ENCODE measurements at places on chromosomes 1 and 21.

- DNase-seq, result no peak
Measured at GRCh38 chr1:207645635-207646081, 725 bp downstream of the CR1L start.

DNA sequence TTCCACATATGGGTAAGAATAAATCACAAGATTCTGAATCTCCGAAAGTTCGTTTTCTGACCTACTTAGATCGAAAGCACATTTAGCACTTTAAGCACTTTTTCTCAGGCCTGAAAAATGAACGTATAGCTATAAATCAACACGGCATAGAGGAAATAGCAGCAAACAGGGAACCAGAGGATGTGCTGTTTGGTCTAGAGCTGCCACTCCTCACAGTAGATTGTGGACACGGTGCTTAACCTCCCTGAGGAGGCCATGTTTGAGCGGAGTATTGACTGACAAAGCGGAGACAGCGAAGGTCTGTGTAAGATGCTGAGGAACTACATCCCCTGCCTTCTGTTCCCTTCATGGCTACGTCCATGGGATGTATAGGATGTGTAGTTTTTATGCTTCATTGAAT lies 452.8 kb upstream of the NCAM2 start:
- DNase-seq, result no peak

GRCh38 chr1:232553809-232554208 lies 76.1 kb downstream of the SIPA1L2 start:
- DNase-seq, result no peak

DNA sequence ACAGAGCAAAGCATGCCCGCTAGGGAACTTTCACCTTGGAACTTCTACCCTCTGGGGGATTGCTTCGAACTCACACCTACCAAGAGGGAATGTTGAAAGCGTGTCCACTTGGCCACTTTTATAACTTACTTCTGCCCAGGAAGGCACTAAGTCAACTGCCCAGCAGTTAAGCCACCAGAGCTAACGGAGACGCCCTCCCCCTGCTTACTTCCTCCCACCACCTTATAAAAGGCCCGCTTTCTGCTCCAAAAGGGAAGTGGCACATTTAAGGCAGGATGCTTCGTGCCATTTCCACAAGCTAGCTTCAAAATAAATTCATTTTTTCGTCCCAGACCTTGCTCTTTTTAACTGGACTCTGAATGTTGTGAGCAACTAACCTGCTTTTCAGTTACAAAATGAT lies 3.2 kb upstream of the AK2 start:
- no peak for DNase-seq

DNA sequence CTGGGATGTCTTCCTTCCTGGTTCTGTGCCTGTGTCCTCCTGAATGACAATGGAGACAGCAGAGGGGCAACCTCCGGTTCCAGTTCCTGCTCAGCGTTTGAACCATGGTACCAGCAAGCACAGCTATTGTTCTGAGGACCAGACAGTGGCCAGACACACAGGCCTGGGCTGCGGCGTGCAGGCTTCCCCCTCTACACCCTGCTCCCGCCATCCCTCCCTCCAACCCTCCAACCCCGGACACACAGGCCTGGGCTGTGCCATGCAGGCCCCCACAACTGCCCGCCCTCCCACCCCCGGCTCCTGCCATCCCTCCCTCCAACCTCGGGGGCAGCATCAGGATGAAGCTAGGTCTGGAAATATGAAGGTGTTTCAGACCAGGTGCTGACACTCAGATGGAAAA lies 5.6 kb upstream of the MEGF6 start:
- DNase-seq, result no peak

DNA sequence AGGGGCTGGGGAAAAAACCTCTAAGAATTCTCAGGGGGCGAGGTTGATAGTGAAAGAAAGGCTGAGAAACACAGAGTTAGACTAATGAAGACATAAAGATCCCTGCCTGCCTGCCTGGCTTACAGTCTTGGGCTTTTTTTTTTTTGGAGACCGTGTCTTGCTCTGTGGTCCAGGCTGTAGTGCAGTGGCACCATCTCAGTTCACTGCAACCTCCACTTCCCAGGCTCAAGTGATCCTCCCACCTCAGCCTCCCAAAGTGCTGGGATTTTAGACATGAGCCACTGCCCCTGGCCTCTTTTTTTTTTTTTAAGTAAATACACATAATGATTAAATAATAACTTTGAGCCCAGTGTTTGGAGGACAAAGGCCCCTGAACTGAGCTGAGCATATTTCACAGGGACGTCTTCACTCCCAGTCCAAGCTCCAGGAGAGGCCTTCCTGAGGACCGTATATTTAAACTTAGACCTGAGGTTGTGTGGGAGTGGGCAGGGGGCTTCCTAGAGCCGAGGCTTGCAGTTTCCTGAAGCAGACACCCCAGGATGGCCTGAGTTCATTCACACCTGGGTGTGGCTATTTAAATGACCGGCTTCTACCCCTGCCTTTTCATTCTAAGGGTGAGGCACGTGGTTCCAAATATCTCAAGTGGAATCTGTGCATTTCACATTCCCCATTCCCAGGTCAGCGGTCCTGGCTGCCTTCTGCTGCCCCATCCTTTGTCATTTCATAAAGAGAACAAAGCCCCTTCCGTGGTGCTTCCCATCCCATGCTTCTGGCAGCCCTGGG lies 16.0 kb upstream of the EFHD2 start:
- DNase-seq, result no peak

- DNase-seq, result no peak
Measured at GRCh38 chr1:181849071-181849470, 212.4 kb downstream of the ZNF648 start.

DNA sequence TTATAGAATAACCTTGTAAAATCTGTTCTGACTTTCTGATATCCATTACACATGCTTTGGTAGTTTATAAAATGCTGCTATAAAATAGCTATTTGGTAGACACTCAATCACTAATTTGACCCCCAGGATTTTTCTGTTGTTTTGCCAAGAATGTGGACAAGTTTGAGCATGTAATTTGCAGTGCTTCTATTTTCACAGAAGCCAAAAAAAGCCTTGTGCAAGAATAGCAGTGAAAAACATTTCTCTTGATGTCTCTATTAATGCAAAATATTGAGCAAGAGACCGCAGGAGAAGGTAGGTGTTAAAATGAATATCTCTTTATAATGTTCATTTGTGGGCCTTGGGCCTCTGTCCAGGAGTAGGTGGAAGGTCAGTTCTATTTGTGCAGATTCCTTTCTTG lies 22.5 kb downstream of the MAP3K7CL start:
- no peak for DNase-seq

GRCh38 chr1:36920371-36920770 lies 113.9 kb downstream of the GRIK3 start:
- DNase-seq, result no peak

DNA sequence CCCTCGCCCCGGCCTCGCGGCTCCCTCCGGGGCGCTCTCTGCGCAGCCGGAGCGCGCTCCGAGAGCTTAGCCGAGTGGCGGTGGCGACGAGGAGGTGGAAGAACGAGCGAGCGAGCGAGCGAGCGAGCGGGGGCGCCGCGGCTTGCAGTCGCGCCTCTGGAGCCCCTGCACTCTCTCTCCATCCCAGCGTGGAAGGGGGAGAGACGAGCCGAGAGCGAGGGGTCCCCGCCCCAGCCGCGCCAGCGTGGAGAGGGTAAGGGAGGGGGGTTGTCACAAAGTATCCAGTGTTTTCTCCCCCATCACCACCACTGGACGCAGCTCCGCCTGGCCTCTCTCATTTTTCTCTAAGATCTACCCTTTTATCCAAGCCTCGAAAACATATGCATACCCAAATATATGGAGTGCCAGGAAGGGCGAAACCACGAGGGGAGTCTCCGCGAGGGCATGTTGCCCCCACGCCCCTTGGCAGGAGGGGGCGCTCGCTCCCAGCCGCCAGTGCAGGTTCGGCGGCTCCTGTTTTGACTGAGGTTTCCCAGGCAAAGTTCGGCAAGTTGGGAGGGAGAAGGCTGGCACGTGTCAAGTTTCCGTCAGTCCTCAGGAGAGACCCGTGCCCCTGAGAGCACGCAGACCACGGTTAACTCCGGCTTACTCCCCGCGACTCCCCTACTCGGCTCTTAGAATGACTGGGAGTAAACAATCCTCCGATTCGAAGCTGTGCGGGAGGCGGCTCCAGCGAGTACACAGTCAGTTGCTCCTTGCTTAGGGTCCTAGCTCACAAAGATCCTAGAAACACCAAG lies 569 bp upstream of the DAB1 start:
- no peak for DNase-seq

GRCh38 chr1:1434131-1434823 lies 1.2 kb upstream of the VWA1 start:
- no peak for DNase-seq

DNA sequence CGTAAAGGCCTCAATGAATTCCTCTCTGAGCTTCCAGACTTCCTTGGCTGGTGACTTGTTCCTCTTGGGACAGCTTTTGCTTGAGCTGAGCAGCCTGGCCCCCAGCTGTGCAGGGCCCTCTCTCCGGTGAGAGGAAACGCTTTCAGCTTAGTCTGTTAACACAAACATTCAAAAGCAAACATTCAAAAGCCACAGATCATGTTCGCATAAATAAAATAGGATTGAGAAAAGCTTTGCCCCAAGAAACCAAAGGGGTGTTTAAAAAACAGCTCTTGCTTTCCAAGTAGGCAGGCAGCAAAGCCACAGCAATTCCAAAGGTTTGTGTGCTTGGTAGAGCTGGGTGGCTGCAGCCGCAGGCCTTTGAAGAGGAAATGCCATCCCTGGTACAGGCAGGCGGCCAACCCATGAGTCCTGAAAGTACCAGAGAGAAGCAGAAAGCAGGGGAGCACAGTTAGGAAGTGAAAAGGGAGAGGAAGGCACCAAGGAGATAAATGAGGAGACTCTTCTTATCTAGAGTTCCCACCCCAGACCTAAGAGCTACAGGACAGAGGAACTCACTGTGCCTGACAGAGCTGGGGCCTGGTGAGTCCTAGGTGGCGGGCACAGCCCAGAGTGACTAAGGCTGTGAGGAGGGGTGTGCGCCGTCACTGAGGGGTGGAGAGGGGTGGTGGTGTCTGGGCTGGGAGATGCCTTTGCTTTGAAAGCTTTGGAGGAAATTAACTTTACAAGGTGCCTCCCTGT lies 48.4 kb downstream of the CCN1 start:
- DNase-seq, result no peak

- no peak for DNase-seq
Measured at GRCh38 chr1:22064751-22065402, 12.4 kb downstream of the CDC42 start.

- DNase-seq, result no peak
Measured at GRCh38 chr1:205244384-205244783, 16.6 kb downstream of the TMCC2 start.

DNA sequence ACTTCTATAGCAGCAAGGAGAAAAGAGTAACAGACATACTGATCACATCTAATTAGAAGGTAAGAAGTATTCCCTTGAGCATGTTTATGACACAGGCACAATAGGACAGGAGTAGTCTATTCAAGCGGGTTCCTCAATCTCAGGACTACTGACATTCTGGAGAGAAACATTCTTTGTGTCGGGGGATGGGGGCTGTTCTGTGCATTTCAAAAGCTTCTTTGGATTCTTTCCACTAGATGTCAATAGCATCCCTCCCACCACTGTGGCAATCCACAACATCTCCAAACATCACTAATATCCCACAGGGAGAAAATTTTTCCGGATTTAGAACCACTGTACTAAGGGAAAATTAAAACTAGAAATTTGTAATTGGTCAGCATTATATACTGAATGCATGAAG lies 56.9 kb downstream of the ADAMTS5 start:
- no peak for DNase-seq

GRCh38 chr1:9900142-9901043 lies 9.7 kb downstream of the CTNNBIP1 start:
- DNase-seq, result no peak

DNA sequence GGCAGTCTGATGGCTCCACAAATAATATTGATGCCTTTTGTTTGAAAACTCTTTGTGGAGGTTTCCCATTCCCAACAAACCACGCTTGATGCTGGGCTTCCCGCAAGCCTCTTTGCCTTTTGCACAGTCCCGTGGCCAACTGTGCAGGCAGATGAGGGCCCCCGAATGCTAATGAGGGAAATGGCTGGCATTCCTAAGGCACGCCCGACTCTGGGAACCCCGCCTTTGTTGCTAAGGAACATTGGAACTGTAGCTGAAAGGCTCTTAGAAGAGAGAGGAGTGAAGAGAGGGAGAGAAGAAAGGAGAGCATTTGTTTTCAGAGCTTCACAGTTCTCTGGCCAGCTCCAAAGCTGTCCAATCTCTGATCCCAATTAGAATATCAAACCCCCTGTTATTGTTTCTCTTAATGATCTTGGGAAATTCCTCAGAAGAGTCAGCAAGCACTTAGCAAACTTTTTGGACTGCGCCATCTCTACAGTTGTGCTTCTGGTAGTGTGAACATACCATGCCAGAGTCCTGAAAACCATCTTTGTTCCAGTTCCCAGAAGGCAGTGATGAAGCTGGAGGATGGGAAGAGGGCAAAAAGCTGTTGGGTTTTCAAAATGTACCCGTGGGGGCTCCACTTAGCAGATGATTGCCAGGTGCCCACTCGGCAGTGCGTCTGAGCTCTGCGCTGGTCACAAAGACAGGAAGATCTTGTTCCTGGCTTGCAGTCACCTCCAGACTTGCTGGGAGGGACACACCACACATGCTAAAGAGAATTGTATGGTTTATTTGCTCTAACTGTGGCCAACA lies 60.1 kb upstream of the CYP2J2 start:
- no peak for DNase-seq

- DNase-seq, result no peak
Measured at GRCh38 chr1:164054331-164054730, 504.7 kb upstream of the PBX1 start.

Measured in activated CD4-positive, CD25-positive, alpha-beta regulatory T cell (primary cell).